ENCODE measurements at places on chromosomes 16 and 17.

DNA sequence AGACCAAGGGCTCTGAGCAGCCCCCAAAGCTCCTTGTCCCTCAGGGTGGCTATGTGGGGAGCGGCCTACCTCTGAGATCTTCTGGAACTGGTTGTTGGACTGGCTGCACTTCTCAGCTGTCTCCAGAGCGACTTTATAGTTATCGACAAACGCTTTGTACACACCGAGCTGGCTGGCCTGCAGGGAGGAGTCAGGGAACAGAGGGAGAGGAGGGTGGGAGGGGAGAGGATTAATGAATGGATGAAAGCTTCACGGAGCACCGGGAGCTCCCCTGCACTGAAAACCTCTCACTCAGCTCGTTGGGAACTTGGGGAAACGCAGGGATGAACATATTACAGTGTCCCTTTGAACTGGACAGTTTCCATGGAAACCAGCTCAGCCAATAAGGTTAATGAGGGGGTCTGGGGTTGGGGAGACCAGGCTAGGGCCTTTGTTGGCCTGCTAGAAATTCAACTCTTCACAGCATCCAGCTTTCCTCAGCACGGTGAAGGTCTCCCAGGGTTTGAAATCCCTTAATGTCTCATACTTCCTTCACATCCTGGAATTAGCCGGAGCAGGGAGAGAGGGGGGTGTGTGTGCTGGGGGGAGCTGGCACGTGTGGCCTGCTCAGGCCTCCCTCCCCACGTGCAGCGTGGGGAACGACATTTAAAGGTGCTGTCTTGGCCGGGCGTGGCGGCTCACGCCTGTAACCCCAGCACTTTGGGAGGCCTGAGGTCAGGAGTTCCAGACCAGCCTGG is 86.7 kb downstream of the TIMM22 start:
- no peak for DNase-seq

- DNase-seq = no peak
Observed at GRCh38 chr17:16150251-16150856, 65.0 kb downstream of the NCOR1 start.

- no peak for DNase-seq
Observed at GRCh38 chr16:89615596-89616090, 2.2 kb downstream of the DPEP1 start.

GRCh38 chr16:81429045-81429521 is 15.5 kb upstream of the CMIP start:
- no peak for DNase-seq

DNA sequence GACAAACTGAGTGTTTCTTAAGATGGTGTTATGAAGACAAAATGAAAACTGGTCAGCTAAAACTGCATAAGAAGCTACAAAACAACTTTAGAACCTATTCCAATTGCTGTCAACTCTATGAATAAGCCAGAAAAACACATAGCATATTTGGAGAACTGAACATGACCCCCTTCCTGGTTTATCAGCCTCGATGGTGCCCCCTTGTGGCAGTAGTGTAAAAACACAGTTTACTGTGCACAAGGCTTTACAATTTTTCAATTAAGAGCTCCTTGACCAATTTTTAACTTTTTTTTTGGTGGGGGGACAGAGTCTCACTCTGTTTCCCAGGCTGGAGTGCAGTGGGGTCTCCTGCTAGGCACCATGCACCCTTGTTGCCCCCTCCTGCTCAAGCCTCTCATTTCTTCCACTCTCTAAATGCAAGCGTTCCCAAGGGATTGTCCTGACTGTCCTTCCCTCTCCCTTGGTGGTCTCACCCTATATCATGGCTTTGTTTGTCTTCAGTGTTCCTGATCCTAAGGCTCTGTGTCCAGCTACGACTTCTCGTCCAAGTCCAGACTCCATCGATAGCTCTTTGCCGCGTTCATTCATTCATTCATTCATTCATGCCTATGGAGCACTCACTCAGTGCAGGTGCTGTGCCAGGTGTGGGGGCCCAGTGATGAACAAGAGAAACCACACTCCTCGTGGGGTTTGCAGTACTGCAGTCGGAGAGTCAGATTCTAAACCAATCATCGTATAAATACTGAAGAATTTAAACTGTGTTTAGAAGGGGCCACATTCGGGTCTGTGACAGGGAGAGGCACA is 7.5 kb downstream of the EIF1 start:
- peak; percentile 81 for DNase-seq

GRCh38 chr17:10120749-10121148 is 77.7 kb downstream of the GAS7 start:
- DNase-seq = no peak

DNA sequence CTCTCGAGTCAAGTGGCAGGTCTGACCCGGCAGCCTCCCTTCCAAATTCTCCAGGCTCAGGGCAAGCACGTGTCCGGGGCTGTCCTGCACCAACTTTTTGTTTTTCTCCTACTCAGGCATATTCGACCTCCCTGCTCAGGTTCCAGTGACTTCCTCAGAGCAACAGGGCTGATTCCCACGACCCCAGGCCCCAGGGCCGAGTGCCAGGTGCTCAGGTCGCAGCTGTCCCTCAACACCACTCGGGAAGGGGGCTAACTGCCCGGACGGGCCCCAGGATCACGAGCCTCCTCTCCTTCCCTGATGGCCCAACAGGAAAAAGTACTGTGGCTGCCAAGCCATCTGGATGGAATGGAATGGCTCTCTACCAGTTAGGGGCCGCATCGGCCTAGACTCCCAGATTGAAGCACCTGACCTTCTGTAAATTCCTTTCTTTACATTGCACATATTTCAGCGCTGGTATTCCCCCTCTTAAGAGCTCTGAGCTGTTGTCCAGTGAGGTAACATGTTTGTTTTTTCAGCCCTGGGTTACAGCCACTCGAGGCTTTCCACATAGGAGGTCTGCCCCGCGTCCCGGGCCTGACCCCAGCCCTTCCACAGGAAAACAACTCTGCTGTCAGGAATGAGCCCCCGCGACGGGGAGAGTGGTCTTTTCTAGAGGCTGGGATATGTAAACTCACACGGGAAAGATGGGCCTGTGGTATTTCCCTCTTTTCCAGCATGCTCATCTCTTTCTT is 25.0 kb downstream of the NXN start:
- no peak for DNase-seq

GRCh38 chr17:73182616-73183310 is 10.1 kb upstream of the COG1 start:
- no peak for DNase-seq

- DNase-seq = no peak
Observed at GRCh38 chr17:63984651-63985386, 12.1 kb upstream of the SCN4A start.

DNA sequence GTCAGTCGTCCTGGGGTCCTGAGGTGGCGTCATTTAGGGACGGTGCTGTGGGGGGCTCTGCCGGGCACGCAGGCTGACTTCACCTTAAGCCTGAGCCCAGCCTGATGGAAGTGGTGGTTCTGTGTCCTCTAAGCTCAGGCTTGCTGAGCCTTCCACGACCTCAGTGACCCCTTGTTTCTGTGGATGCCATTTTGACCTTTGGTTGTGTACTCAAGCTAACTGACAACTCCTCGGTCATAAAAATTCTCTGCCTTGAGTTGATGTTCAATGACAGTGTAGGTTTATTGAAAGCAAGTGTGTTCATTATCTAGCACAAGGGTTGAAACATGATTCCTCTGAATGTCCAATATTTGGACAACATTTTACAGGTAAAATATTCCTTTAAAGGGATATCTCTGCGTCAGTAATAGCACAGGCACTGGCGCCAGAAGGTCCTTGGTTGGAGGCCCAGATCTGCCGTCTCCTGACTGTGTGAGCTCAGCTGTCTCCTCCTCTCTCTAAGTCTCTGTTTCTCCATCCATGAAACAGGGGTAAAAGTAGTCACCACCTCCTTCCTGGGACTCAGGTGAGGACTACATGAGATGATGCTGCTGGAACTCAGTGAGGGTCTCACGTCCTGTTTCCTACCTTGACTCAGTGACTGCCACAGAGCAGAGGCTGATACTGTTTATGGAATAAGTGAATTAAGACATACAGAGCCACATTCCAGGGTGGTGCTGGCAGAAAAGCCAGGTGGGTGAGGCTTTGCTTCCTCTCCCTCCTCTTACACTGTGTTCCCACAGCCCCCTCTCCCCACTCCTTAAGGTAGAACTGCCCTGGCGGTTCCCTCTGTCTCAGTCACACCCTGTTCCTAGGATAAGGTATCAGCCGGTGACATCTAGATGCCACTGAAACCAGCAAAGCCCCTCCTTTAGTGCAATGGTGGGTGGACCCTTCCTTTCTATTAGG is 75.7 kb downstream of the IRF8 start:
- DNase-seq = no peak

- DNase-seq = no peak
Observed at GRCh38 chr17:39684369-39685192, 3.3 kb downstream of the PGAP3 start.

- DNase-seq = no peak
Observed at GRCh38 chr17:31495022-31495885, 103.8 kb downstream of the RAB11FIP4 start.

- no peak for DNase-seq
Observed at GRCh38 chr17:59002126-59002525, 104.6 kb downstream of the TRIM37 start.

DNA sequence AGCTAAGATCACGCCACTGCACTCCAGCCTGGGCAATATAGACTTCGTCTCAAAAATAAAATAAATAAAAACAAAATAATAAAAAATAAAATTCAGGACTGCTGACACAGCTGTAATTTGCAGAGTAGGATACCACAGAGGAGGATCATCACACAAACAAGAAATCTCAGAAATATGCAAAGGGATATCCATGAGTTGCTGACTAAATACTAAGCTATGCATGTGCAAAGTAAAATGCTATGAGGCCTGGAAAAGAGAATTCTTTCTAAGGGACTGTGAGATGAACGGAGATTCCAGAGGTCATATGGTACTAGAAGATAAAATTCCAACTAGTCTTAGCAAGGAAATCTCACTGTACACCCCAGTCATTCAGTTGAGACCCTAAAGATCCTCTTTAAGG is 74.8 kb downstream of the SLC39A11 start:
- no peak for DNase-seq

DNA sequence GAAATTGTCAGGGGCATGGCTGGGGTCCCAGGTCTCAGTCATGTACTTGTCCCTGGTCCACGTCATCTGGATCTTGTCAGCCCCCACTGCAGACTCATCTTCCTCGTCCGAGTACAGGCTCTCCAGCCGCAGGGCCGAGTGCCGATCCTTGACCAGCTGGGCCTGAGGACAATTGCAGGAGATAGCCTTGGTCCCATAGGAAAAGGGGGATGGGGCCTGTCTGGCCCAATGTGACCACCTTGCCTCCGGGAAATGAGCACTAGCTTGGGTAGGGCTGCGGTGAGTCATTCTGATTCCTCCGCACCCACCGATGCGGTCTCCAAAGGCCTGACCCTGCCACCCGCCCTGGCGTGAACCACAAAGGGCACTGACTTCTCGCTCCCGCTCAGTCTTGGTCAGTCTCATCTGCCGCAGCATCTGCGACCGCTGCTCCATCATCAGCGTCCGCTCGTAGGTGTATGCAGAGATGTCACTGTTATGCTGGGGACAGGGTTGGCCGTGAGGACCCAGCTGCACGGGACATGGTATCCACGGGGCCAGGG is 1.5 kb upstream of the LCAT start:
- no peak for DNase-seq

GRCh38 chr17:31008374-31009041 is 37.7 kb downstream of the RNF135 start:
- DNase-seq = peak; percentile 41

DNA sequence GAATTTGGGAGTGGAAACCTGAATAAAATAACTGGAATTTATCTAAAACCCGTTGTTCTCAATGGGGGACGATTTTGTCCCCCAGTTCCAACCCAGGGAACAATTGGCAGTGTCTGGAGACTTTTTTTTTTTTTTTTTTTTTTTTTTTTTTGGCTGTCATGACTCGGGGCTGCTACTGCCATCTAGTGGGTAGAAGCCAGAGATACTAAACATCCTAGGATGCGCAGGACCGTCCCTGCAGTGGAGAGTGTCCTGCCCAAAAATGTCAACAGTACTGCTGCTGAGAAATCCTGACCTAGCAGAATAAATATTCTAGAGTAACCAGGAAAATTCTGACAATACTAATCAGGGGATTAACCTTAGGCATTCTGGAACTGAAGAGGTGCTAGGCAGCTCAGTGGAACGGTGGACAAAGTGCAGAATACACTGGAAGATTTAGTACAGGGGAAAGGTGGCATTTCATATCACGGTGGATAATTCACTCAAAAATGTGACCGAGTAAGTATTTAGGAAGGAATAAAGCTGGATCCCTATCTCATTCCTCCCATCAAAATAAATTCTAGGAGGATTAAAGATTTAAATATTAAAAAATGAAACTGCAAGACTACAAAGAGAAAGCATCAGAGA is 107.6 kb downstream of the SPECC1 start:
- DNase-seq = peak; percentile 54

DNA sequence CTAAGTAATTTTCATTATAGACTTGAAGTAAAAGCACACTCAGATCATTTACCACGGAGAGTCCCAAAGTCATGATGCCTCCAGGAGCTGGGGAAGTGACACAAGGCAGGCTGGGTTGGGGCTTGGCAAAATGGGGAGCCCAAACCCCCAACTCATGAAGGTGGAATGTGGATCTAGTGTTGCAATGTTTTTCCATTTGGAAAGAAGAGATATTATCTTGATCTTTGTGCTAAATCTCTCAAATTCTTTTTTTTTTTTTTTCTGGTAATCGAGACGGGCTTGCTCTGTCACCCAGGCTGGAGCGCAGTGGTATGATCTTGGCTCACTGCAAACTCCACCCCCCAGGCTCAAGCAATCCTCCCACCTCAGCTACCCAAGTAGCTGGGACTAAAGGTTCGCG is 7.5 kb upstream of the KCNG4 start:
- no peak for DNase-seq

DNA sequence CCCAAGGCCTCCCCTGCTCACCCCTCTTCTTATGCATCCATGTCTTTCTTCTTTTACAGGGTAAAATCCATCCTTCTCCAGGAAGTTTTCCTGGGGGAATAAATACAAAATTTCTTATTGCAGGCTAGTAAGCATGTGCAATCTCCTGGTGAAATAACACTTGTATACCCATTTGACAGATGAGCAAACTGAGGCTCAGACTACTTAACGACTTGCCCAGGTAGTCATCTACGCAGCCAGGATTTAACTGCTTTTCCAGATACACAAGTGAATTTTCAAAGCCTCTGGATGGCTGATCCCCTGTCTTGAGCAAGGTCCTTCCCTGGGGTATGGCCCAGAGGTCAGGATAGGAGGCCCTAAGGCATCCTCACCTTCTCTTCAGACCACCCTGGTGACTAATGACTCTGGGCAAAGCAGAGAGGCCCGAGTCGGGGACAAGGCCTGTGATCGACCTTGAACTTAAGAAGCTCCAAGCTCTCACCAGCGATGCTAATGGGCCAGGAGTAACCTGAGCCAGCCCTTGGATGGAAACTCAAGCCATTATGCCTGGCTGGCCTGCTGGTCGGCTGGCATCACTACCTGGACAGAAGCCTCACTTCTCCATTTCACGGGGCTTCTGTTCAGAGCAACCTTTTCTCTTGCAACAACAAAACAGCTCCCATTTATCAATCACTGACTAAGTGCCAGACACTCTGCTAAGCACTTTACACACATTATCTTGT is 33.1 kb downstream of the ZNF423 start:
- DNase-seq = no peak

Data from stimulated activated CD4-positive, alpha-beta T cell treated with anti-CD3 and anti-CD28 coated beads, TNF-alpha, amount 100 ng/mL, for 48 hours (primary cell).